Stimulated activated CD4-positive, alpha-beta T cell treated with anti-CD3 and anti-CD28 coated beads, Interleukin-15, amount 100 ng/mL, for 24 hours (primary cell): ENCODE measurements at places on chromosomes 1 and 21.

- DNase-seq, result peak; percentile 44
Measured at GRCh38 chr1:145918992-145919939, 749 bp upstream of the PEX11B start.

DNA sequence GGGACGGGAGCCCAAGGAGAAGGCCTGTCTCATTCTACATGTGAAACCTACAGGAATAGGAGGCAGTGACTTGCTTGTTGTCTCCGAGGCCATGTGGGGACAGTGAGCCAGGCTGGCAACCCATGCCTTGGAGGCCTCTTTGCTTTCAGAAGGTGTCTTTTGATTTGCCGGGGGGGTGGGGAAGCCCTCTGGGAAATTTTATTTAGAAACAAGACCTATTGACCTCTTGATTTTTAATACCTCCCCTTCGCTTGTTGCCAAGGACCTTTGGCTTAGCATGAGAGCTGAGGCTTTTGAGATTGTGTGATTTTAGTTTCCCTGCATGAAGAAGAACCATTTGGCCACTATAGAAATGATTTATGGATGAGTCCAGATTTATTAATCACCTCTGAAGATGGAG lies 4.1 kb downstream of the ARMH1 start:
- no peak for DNase-seq

DNA sequence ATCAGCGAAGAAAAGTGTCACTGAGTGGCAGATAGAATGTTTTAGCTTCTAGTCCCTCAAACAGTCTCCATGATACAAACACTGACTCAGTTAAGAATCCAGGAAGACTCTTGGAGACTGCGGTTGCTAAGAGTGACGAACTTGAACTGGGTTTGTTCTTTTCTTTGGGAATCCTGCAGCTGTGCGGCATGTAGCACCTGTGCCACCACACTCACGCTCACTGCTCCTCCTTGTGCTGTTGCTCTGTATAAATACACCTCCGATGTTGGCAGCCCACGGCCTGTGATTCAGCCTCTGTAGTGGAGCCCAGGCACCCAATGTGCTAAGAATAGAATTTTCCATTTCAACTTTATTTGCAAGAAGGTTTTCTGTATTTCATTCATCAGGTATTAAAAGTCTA lies 5.5 kb upstream of the PPIE start:
- DNase-seq, result no peak

DNA sequence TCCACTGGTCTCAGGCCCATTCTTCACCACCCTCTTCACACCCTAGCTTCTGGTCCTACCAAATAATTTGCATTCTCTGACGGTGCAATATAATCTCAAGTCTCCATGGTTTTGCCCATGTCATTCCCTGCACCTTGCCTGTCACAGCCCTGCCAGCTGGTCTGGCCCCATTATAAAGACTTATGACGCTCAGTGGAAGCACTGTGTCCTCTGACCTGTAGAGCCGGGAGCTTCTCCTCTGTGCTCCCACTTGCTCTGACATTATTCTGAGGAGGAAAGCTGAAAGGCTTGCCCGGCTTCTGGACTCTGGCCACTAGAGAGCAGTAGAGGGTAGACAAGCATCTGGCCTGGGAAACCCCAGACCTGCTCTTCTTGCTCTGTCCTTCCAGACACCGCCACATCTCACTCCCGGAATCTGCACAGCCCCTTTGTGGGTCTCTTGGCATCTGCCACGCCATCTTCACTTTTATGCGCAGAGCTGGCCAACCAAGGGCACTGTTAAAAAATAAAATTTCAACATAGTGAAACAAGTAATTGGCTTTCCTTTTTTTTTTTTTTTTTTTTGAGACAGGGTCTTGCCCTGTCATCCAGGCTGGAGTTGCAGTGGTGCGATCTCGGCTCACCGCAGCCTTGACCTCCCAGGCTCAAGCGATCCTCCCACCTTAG lies 44.4 kb downstream of the NENF start:
- DNase-seq, result peak; percentile 84

- DNase-seq, result no peak
Measured at GRCh38 chr1:164515711-164516331, 43.2 kb upstream of the PBX1 start.

DNA sequence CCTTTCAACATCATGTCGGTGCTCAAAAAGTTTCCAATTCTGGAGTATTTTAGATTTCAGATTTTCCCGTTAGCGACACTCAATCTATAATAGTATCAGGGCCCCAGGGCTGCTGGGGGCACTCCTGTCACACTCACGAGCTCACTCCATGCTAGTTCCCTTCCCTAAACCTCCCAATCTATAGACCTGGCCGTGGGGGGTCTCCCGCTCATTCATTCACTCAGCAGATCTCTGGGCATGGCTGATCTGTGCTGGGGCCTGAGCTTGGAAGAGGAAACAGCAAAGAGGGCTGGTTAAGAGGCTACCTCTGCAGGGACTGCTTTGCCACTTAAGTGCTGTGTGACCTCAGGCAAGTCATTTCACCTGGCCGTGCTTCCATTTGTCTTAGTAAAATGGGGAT lies 46.8 kb upstream of the LAPTM5 start:
- DNase-seq, result no peak

- no peak for DNase-seq
Measured at GRCh38 chr1:81387446-81387845, 413.3 kb upstream of the ADGRL2 start.

- DNase-seq, result no peak
Measured at GRCh38 chr1:65512967-65513780, 92.7 kb downstream of the LEPR start.

- DNase-seq, result no peak
Measured at GRCh38 chr21:28283641-28284490, 708.8 kb downstream of the LTN1 start.

DNA sequence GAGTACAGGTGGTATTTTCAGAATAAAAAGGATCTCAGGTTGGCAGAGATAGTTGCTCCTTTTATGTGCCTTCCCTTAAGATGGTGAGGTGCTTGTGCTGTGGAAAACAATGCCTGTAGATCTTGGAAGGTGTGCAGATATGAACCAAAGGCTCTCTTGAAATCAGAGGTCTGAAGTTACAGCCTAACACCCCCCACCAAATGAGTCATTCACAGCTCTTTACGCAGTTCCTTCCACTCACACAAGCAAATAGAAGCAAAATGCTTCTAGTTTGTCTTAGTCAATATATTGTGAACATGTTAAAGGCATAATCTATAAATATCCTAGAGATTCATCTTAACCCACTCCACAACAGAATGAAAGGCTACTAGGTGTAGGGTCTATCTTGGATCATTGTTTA lies 128.9 kb upstream of the NR5A2 start:
- no peak for DNase-seq

- DNase-seq, result no peak
Measured at GRCh38 chr1:205842229-205842628, 7.7 kb downstream of the PM20D1 start.

GRCh38 chr1:165036403-165036802 lies 320.1 kb downstream of the LMX1A start:
- no peak for DNase-seq

DNA sequence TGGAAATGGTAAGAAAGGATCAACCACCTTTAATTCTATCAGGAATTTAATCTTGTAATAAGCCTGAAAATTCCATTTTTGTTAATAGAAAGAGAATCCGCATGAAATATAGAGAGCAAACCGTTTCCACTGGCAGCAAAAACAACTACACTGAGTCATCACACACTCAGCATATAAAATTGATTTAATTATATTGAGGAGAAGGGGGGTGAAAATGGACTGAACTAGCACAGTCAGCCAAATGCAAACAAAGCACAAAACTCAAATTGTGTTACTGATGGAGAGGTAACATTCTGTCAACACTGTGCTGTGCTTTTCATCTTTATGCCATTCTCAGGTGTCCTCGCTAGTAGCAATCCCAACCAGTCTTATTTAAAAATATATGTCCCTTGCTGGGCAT lies 1583.9 kb downstream of the MRPL39 start:
- DNase-seq, result no peak

DNA sequence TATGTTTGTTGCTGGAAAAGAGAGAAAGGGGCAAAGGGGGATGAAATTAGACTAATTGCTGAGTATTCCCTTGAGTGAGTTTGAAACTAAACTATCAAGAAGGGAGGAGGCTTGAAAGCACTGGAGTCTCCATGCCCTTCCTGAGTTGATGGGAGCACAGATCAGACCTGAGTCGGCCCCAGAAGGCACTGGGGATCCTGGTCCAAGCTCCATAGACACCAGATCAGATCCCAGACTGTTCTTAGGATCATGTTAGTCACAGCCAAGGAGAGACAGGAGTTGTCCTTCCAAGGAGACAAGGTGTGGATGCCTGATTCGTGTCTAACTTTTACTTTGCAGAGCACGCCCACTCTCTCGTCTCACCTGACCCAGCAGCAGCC lies 152.3 kb downstream of the NR5A2 start:
- DNase-seq, result no peak

GRCh38 chr1:67437961-67438360 lies 7.8 kb upstream of the SERBP1 start:
- no peak for DNase-seq

- DNase-seq, result no peak
Measured at GRCh38 chr1:43128816-43129215, 43.3 kb downstream of the EBNA1BP2 start.

DNA sequence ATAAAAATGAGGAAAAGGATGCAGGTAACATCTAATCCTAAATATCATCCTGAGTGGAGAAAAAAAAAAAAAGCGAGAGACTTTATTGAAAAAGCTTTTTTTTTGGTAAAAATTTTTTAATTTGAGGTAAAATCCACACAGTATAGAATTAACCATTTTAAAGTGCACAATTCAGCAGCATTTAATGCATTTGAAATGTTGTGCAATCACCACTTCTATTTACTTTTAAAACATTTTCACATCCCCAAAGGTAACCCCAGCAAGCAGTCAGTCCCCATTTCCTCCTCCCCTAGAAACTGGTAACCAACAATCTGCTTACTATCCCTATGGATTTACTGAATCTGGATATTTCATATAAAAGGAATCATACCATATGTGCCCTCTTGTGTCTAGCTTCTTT lies 166.7 kb downstream of the TTLL7 start:
- no peak for DNase-seq

DNA sequence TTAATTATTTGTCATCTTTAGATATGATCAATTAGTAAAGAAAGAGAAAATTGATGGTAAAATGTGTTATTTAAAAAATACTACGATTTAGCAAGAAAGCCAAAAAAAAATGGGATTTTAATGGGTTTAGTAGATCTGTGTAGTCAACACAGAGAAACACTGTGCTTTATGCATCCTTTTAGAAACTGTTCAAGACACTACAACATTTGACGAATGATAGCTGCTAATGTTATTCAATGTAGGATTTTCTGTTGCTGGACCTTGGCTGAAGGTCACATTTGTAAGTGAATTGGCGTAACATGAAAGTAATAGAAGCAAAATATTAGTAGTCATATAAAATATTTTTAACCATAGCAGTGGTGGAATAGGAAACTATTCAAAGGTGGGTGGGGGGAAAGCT lies 1293.9 kb downstream of the NCAM2 start:
- DNase-seq, result no peak

GRCh38 chr1:156895455-156895812 lies 1.9 kb downstream of the PEAR1 start:
- DNase-seq, result no peak

DNA sequence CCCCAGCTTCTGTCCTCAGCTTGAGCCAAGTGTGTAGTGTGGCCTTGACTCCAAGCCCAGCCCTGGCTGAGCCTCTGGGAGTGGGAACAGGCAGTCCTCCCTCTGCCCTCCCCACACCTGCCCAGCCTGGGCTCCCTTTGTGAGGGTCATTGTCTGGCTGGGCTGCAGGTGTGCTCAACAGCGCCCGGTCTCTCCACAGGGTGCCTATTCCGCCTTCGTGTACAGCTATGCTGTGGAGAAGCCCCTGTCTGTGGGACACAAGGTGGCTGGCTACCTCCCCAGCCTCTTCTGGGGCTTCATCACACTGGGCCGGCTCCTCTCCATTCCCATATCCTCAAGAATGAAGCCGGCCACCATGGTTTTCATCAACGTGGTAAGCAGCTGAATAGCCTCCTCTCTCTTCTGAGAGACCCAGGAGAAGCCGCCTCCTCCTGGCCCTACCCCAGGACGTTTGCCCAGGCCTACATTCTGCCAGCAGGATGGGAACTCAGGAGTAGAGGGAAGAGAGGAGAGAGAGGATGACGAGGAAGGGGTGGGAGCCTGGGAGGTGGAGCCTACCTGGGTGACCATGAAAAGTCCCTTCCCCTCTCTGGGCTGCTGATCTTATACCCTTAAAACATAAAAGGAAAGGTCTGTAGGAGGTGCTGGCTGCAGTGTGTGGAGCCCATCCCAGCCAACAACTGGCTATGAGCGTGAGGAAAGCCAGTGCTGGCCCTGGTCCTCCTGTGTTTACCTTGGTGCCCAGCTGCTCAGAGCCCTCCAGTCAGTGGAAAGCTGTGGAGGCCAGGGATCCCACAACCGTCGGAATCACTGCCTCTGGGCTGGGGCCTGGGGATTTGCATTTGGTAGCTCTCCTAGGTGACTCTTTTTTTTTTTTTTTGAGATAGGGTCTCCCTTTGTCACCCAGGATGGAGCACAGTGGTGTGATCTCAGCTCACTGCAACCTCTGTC lies 45.7 kb downstream of the ELK4 start:
- no peak for DNase-seq

DNA sequence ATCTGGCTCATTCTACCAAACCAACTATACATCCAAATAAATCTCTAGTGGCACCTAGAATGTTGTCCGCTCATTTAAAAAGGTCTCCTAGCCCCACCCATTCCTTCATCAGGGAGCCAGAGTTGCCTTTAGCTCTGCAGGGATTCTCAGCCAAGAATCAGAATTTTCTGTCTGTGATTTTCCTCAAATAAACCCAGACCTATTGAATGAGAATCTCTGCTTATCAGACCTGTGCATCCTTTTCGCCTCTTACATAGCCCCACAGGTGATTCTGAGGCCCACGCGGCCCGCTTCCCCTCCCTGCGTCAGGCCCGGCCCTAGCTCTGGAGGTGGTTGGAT lies 410 bp upstream of the TDRD5 start:
- DNase-seq, result no peak

DNA sequence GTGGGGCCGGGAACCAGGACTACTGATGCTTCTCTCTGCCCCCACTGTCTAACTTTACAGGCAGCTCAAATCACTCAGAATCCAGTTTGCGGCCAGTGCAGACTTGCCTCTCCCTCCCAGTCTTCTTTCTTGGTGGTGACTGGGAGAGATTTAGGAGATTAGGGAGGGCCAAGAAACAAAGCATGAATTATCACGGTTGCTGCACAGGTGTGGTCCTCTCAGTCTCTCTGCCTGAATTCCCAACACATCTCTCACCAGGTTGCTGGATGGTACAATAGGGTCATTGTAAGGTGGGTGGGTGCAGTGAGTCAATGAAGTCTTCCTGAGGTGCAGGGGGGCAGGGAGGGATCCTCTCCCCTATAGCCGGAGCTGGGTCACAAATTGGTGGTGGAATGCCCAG lies 12.6 kb downstream of the S100A11 start:
- no peak for DNase-seq

GRCh38 chr1:67338642-67339041 lies 31.0 kb downstream of the IL12RB2 start:
- peak; percentile 42 for DNase-seq
